ENCODE measurements at places on chromosomes 1 and 21.

DNA sequence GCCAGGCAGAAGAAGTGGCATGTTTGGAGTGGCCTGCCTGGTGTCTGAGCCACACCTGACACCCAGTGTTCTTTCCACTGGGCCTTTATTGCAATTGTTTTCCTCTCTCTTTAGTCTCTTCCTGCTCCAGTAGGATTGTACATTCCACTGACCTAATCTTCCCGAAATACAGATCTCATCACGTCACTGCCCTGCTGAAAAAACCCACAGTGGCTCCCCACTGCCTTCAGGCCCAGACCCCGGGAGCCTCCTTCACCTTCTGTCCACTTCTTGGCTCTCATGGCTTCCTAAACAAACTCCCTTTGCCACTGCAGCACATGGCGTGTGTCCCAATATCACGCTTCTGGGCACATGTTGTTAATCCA is 25.3 kb upstream of the ATP5PO start:
- no peak for DNase-seq

- no peak for DNase-seq
Measured at GRCh38 chr1:212611000-212611948, 2.7 kb downstream of the ATF3 start.

DNA sequence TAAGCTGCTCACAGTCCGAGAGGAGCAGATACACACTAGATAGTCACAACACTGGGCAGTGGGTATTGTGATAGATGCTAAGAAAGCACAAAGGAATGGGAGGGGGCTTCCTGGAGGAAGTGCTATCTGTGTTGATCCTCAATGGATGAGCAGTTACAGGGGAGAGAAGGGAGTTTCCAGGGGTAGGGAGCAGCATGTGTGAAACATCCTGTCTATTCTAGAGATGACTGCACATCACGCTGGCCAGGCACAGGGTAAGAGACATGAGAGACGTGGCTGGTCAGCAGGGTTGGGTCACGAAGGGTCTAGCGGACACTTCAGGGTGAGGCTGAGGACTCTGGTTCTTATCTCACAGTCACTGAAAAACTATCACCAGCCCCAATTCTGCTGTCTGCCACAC is 235.2 kb downstream of the TRABD2B start:
- no peak for DNase-seq

- DNase-seq = no peak
Measured at GRCh38 chr1:87702455-87702854, 373.8 kb downstream of the LMO4 start.

DNA sequence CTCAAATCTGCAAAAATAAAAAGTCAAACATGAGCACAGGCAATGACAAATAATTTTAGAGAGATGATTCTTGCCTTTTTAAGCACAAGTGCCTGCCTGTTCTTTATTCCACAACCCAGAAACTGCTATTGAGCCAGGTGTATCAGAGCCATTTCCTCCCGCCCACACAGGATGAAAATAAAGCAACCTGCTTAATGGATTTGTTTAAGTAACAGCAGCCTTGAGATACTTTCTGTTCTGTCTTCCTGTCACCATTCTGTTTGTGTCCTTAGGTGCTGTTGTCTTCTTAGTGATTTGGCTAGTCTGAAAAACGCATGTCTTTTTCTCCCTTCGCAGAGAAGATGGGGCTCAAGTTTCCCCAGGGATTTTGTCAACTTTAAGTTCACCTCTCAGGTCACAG is 11.4 kb downstream of the RPE65 start:
- DNase-seq = no peak
